Head of caudate nucleus (tissue), 42 donors: ENCODE measurements at places on chromosomes 16 and 17.

DNA sequence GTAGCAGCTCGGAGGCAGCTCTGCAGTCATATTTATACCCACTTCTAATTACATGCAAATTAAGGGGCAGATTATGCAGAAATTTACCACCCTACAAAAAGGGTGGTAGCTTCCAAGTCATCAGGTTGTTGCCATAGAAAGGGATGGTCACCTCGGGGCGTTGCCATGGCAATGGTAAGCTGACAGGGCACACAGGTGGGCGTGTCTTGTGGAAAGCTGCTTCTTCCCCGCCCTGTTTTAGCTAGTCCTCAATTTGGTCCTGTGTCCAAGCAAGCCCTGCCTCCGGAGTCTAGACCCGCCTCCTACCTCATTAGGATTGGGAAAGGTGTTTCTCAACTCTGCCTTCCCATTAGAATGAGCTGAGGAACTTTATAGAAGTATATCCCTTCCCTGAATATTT, 98.7 kb downstream of the HS3ST2 start:
- DNase-seq, result no peak

GRCh38 chr17:59105852-59106462, 723 bp downstream of the TRIM37 start:
- DNase-seq, result peak; percentile 85

DNA sequence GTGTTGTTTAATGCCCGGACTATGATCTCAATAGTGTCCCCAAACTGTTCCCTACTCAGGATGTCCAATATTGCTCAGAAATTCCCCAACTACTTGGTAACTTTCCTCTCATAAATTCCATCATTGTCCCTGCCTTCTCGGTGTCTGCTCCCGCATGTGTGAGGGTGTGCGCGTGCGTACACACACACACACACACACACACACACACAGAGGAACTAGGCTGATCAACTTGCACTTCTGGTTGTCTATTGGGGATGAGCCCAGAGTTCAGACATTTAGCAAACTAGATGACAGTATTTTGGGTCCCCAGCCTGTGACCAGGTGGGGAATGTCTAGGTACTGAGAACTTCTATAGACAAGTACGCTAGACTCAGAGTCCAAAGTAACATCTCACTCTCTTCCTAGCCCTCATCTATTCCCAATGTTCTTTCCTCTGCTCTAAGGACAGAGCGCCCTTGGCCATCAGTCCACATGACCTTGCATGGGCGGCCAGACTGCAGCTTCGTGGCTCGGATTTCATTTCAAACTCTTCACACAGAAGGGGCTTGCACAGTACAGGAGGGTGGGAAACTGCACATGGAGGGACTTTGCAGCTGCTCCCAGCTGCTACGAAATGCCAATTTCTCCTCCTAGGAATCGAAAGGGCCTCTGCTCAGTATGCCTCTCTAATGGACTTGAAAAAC, 5.3 kb downstream of the HS3ST3A1 start:
- no peak for DNase-seq

GRCh38 chr17:67491009-67491680, 114.1 kb downstream of the PITPNC1 start:
- peak; percentile 55 for DNase-seq

GRCh38 chr17:81056312-81056711, 21.4 kb downstream of the BAIAP2 start:
- no peak for DNase-seq

DNA sequence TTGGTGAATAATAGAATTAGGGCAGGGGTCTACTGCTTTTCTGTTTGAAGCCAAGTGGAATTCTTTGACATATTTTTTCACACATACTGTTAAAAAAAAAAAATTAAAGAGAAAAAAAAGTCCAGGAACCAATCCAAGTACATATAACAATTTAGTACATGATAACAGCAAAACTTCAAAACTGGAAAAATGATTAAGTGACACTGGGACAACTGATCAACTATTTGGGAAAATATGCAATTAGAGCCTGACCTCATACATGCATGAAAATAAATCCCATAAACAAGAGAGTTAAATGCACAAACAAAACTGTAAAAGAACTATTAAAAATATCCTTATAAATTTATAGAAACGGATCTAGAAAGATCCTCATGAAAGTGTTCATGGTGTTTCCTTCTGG, 27.7 kb downstream of the BRIP1 start:
- no peak for DNase-seq

GRCh38 chr17:47719411-47720152, 13.5 kb upstream of the TBX21 start:
- DNase-seq, result no peak

DNA sequence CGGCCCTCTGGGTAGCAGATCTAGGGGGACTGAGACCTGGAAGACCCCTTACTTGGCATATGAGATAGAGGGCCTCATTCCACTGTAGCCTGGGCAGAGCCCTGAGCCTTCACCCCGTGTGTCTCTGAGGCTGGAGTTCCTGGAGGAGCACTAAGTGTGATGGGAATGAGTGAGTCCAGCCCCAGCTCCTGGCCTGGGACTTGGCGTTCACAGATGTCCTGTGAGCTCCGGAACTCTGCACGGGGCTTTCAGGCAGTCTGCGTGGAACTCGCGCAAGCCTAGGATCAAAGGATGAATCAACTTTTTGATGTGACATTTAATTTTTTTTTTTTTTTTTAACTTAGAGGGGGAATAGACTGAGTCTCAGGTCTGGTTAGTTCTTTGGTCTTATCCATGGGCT, 1.8 kb downstream of the NKD1 start:
- peak; percentile 18 for DNase-seq

DNA sequence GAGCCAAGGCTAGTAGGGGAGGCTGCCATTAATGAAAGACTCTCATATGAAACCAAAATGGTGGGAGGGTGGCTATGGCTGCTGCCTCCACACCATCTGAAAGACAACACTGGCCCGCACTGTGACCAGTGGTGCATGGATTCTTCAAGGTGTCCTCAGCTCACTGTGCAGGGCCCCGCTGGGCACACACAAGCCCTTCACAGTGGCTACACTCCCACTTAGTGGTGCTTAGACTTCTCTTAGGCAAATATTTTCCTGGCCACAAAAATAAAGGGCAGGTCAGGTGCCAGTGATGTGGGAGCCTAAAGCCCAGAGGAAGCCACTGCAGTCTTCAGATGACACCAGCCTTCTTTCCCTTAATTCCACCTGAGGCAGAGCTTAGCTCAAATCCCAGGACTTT, 38.1 kb upstream of the IRX3 start:
- no peak for DNase-seq

DNA sequence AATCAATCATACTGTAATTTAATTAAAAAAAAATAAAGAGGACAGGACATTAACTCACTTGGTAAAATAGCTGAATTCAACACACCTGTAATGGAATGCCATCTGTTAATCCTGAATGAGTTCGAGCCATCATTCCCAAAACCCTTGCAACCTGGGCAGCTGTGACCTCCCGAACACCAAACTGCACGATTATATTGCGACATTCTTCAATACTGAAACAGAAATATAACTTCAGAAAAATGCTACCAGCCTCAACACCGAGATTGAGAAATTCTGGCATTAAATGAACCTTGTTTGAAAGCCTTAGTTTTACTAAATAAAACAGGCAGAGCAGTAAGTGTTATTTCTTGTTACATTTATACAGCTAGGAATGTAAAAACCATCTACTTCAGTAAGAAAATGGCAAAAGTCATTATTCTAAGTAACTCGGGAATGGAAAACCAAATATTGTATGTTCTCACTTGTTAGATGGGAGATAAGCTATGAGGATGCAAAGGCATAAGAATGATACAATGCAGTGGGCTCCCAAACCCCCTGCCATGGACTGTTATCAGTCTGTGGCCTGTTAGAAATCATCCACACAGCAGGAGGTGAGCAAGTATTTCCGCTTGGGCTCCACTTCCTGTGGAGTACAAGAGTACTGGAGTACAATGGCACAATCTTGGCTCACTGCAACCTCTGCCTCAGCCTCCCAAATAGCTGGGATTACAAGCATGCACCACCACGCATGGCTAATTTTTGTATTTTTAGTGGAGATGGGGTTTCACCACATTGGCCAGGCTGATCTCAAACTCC, 46.5 kb downstream of the CNOT1 start:
- no peak for DNase-seq

DNA sequence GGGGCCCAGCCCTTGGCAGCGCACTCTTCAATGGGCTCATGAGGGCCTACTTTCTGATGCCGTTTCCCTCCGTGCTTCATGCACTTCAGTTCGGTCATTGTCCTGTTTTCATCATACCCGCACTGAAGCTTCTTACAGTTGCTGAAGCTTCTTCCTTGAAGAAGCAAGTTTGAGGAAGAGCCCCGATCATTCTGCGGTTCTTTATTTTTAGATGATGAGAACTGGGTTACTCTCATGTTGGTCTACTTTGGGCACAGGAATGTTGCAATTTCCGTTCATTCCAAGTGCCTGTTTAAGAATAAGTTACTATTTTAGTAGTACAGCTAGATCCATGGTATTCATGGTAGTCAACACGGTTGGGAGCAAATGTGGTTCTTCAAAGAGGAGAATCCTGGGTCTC, 587.7 kb upstream of the HSBP1 start:
- no peak for DNase-seq

- no peak for DNase-seq
Observed at GRCh38 chr16:50940275-50940854, 198.5 kb downstream of the CYLD start.

- DNase-seq, result no peak
Observed at GRCh38 chr17:77222356-77222755, 81.6 kb downstream of the SEC14L1 start.

GRCh38 chr16:30892670-30893416, 1.0 kb downstream of the BCL7C start:
- peak; percentile 38 for DNase-seq

DNA sequence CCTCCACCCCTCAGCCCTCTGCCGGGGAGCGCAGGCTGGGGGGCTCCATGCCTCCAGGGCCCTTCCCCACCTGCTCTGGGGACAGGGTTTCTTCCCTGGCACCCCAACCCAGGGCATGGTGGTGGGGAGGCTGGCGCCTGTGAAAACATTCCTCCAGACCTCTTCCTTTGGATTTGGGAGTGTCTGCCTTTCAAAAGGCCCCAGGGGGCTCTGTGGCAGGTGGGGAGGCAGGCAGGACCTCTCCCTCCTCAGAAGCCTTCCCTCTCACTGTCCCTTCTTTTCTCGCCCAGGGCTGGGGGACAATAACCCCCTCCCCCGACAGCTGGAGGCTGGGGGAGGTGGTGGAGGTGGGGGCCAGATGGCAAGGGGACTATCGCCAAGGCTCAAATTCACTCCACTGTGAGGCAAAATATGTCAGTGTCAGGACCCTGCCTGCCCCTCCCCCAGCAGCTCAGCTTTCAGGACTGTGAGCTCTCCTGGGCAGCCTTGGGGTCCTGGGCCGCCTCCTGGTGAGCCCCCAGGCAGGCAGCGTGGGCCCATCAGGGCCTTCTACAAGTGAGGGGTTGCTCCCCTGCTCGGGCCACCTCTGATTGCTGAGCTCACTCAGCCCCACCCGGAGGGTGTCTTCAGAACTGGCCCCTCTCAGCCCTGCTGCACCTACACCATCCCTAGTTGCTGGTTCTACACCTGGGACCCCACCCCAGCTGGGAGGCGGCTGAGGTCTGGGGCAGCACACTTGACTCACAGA, 1.8 kb downstream of the CDH15 start:
- no peak for DNase-seq

DNA sequence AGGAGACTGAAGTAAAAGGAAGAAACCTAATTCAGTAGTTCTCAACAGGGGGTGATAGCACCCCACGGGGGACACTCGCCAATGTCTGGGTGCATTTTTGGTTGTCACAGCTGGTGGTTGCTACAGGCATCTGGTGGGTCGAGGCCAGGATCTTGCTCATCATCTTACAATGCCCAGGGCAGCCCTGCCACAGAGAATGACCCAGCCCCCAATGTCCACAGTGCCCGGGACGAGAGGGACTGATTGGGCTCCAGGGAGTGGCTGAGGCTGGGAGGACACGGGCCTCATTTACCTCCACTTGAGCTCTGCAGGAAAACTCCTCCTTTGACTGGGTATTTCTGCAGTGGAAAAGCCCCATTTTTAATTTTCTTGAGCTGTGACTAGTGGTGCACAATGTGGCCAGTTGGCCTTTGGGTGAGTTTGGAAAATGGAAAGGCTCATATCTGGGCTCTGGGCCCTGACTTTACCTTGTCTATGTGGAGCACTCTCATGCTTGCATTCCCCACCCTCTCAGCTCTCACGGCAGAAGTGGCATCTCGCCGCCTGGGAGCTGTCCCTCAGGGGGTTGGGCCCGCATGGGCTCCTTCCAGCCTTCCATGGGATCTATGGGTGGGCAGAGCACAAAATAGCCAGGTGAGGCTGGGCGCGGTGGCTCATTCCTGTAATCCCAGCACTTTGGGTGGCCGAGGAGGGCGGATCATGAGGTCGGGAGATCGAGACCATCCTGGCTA, 37.7 kb upstream of the IRF8 start:
- DNase-seq, result no peak

DNA sequence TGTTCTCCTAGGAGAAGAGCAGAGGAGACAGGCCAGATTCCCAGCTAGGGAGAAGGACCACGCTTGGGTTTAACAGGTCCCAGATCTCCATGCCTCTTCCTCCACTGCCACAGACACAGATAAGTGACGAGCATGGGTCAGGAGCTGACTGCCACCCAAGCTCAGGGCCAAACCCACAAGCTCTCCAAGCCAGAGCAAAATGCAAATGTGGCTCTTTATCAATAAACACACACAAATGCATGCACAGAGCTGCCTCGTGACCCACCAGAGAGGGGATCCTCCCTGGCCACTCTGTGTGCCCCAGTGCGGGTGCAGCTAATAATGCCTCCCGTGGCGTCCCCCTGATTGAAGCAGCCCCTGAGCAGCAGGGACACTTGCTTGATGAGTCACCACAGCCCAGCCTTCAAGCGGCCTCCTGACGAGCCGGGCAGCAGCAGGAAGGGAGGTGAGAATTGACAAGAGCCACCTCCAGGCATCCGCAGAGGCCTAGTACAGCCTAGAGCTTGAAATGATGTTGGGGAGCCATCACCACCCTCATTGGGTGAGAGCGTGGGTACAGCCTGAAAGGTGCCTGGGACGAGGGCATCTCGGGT, 143.9 kb downstream of the CCDC182 start:
- no peak for DNase-seq

DNA sequence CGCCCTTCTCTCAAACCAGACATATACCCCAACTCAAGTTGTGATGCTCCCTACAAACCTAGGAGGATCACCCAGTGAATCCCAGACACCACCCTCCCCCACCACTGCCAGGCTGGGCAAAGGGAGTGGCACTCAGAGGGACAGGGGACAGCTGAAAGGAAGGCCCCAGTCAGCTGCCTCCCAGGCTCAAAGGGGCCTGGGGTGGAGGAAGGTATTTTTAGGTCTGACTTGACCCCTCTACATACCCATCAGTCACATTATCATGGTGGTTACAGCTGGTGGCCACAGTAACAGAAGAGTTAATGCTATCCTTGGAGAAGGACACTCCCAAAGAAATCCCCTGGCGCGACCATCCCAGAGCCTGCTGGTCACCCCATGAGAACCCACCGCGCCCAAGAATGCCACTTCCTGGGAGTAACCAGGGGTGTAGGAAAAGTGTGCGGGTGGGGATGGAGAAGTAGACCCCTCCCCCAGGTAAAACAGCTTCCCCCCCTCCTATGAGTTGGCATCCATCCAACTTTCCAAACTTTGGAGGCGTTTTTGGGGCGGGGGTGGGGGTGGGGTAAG, 1.1 kb downstream of the CACNB1 start:
- no peak for DNase-seq

- no peak for DNase-seq
Observed at GRCh38 chr17:44780845-44781480, 22.2 kb downstream of the ADAM11 start.
